Bronchial epithelial cell (primary cell): ENCODE measurements at places on chromosomes 1 and 21. TPM values are rescaled to one million over a fixed set of nuclear protein-coding genes. Genes with fewer than 3 reads are reported as not detected.

GRCh38 chr21:43317254-43317748 is 109.6 kb downstream of the SIK1 start:
- DNase-seq, result no peak

DNA sequence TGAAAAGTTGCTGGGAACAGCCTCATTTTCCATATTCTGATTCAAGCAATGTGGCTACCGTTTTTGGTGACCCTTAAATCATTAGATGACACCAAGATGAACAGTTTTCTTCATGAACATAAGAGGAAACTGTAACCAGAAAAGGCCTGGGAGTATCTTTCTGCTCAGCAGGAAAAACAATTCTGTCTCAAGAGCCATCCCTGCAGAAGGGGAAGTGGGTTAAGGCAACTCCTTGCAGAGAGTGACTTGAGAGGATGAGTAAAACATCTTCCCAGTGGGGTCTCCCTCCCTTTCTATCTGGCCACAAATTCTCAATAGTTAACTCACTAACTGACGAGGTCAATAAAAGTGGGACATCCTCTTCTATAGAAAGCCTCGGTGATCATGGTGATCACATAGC is 187.6 kb upstream of the NRIP1 start:
- DNase-seq, result no peak

GRCh38 chr1:117803318-117803717 is 126.1 kb downstream of the GDAP2 start:
- DNase-seq, result no peak

The INAVA gene
- total RNA-seq, result 28.7 and 39.7 TPM in 2 replicates
